Stimulated activated CD8-positive, alpha-beta memory T cell treated with anti-CD3 and anti-CD28 coated beads, Interleukin-15, amount 100 ng/mL, for 1 hour (primary cell): ENCODE measurements at places on chromosomes 4 and X.

DNA sequence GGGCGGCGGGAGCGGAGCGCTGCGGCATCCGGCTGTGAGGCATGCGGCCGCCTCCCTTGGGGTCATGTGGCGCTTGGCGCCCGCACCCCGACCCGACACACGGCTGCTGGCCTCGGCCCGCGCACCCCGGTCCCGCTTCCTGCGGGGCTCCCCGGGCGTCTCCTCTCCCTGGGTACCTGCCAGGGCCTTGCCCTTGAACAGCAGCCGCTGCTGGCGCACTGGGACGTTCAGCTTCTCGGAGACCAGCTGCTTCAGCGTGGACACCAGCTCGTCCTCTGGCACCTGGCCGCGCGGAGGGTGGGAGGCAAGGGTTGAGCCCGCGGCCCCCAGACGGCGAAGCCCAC is 391 bp downstream of the UBL4A start:
- no peak for DNase-seq

GRCh38 chr4:147760176-147760575 is 28.3 kb downstream of the ARHGAP10 start:
- no peak for DNase-seq

DNA sequence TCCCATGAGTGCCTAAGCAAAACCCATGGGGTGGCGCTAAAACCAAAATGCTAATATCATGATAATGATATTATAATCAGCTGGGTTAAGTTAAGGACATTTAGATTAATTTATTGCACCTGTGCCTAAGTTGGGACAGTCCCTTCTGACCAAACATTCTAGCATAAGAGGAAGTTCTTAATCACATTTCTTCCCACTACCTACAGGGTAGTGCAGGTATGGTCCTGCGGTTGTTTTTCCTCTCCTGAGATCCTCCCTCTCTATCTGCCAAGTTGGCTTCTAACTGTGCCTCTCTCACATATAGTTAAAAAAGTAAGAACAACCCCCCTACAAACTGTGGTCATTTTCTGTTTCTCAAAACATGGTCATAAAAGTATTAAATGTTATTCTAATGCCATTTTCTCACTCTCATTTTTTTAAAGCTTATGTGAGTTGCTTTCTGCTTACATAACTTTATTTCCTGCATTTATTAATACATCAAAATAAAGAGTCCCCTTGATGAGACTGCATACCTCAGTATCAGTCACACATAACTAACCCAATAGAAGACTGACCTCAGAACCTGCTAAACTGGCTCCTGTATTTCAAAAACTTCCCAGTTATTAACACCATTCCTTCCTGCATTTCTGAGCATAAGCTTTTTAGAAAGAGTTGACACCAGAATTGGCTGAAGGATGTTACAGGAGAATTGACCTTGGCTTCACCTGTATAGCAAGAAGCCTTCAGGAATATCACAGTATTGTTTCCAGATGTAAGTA is 1332.5 kb downstream of the FSTL5 start:
- DNase-seq, result no peak

DNA sequence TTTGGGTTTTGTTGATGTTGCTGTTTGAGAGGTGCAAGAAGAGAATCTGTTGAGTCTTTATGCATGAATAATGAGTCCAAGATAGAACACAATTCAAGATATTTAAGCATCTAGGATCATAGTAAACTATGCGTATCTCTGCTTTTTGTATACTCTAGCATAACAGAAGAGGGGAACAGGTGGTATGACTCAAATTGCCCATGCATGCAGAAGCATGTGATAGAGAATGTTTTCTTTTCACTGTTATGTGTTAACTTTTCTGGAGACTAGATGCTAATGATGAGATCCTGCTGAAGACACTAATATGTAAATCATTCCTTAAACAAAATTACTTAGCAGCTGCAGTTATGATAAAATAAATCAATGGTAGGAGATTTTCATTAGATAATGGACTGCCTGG is 165.3 kb upstream of the FTHL17 start:
- DNase-seq, result no peak

DNA sequence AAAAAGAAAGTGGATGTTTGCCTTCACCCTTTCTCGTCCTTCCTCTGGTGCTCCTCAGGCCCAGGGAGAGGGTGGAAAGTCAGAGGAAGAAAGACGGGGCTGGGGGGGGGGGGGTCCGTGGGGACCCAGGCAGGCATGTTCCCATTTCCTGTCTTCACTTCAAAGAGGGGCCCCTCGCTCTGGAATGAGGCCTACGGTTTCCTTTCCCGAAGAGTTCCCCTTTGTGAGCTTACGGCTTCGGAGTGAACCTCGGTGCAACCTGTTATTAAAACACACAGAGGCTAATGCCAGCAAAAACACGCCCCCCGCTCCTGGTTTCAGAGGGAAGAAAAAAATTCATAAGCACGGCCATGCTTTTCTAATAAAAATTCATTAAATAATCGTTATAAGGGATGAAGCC is 40.1 kb downstream of the SHOX start:
- DNase-seq, result no peak

- DNase-seq, result no peak
Observed at GRCh38 chr4:38985410-38986100, 46.7 kb downstream of the TMEM156 start.

DNA sequence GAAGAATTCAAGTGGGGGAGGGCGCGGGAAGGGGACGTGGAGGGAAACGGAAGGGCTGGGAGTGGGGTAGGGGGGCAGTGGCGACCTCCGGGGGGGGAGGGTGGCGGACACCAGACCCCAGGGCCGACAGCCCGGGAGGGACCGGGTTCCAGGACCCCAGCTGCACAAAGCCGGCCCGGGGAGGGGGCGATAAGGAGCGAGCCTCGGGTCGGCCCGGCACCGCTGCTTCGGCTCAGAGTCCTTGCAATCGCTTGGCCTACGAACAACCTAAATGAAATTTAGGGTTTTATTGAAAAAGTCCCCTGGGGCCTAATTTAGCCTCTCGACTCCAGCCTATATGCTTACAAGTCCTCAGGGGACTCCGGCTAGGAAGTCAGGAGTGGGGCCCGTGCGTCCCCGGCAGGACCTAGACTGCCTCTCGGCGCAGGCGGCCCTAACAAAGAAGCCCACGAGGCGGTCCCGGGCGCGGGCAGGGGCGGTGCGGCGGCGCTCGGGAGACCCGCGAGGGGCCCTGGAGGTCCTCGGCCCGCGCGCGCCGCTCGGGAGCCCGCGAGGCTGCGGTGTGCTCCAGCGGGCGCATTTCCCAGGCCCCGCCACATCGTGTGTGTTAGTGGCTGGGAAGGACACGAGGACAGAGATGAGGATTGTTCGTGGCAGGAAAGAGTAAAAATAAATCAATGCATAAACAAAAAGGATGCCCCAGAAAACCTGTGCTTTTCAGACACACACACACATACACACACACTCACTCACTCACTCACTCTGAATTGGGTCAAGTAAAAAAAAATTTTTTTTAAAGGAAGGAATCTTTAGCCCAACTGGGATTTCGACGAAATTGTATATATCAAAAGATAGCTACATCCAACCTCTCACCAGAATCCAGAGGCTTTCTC is 70.0 kb downstream of the MGST2 start:
- DNase-seq, result no peak

GRCh38 chr4:20353646-20354045 is 101.9 kb downstream of the SLIT2 start:
- DNase-seq, result no peak

- DNase-seq, result no peak
Observed at GRCh38 chr4:181748581-181748980, 494.6 kb upstream of the TENM3 start.

GRCh38 chr4:61079427-61079826 is 120.7 kb upstream of the ADGRL3 start:
- no peak for DNase-seq

DNA sequence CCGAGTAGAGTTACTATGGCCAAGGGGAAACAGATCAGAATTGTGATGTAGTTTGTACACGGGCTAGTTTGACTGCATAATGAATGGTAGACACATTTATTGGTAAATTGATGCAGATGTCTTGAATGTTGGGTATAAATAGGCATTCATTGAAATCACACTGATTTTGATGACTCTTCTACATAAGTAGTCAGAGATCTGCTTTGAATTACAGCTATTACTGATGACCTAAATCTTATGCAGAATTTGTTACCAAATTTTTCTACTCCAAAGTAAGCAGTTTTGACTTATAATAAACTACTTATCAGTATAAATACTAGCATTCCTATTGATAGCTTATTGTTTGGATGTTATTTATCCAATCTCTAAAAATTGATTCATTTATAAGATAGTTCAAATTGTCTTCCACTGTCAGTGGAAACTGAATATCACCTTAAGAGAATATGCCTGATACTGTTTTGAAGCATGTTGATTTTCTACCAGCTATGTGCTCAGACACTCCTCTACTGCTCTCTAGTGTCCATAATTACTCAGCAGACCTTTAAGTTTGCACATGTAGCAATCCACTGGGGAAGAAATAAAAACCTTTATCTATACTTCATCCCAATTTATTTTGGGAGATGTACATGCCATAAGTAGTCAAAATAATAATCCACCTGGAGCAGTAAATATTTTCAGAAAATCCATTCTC is 120.3 kb downstream of the RASL11B start:
- DNase-seq, result no peak

DNA sequence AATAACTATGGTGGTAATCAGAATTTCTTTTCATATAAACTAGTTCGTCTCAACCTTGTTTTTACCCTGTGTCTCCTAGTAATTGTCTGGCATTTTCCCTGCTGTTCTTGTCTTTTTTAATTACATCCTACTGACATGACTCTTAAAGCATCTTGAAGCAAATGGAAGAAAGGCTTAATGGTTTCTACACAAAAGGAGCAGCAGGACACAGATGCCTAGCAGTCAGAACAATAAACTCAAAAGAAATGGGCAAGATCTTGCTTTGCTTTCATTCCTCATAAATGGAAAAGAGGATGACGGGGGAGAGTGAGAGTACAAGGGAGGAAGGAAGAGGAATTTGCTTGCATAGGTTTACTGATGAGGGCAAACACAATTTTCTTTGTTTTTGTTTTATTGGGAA is 293.2 kb upstream of the EMCN start:
- DNase-seq, result no peak

- DNase-seq, result no peak
Observed at GRCh38 chrX:39764441-39764914, 333.3 kb downstream of the BCOR start.

DNA sequence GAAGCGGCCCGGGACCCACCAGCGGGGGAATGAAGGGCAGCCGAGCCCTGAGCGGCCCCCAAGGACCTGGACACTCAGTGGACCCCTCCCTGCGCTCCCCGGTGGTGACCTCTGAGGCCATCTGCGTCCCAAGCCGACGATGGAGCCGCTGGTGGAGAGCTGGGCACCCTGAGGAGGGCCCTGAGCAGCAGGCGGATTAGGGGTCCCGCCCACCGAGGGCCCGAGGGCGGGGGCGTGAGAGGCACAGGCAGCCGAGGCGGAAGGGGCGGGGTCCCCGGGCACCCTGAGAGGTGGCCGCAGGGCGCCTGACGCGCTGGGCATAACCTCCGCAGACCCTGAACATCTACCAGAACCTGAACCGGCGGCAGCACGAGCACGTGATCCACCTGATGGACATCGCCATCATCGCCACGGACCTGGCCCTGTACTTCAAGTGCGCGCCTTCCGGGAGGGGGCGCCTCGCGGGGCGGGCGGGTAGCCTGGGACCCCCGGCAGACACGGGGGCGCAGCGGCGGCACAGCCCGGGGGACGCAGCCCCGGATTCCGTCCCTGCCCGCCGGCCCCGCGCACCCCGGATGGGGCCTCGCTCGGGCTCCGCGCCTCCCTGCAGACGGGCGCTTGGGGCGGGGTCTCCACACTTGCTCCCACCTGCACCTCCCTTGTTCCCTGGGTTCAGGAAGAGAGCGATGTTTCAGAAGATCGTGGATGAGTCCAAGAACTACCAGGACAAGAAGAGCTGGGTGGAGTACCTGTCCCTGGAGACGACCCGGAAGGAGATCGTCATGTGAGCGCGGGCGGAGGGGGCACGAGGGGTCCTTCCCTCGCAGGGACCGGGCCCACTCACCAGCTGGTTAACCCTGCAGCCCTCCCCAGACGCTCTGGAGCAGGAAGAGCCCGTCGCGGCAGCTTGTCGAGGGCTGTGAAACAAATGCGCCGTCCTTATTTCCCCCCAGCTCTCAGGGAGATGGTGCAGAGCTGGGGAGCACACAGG is 10.3 kb downstream of the ATP5ME start:
- peak; percentile 51 for DNase-seq

DNA sequence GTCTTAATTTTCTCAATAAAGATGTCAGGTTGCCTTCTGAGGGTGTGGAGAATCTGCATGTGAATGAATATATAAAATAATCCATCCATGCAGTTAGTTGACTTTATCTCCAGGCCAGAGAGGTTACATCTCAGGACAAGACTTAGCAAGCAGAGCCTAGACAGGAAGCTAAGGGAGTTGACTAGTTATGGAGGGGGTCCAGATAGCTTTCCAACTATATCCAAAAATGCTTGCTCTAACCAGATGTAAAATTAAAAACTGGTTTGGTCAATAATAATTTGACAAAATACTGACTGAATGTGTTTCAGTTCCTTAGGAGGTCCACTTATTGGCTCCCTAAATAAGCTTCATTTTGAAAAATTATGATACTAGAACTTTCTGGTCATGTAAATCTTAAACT is 101.4 kb downstream of the PAPSS1 start:
- DNase-seq, result no peak

DNA sequence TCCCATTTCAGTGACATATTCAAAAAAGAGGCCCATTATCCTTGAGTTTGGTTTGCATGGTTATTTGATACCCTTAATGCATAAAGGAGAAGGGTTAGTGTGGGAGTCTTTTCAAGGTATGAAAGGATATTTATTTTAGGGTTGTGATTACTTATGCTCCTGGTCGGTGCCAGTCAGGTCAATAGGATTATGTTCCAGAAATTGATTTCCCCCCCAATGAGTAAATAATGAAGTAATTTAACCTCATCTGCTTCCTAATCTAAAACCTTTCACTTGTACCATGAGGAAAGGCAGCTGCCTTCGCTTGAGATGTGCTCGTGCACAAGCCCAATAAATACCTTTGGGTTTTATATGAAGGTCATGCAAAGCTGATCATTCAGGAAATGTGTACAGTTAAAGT is 55.0 kb upstream of the NR0B1 start:
- DNase-seq, result no peak

DNA sequence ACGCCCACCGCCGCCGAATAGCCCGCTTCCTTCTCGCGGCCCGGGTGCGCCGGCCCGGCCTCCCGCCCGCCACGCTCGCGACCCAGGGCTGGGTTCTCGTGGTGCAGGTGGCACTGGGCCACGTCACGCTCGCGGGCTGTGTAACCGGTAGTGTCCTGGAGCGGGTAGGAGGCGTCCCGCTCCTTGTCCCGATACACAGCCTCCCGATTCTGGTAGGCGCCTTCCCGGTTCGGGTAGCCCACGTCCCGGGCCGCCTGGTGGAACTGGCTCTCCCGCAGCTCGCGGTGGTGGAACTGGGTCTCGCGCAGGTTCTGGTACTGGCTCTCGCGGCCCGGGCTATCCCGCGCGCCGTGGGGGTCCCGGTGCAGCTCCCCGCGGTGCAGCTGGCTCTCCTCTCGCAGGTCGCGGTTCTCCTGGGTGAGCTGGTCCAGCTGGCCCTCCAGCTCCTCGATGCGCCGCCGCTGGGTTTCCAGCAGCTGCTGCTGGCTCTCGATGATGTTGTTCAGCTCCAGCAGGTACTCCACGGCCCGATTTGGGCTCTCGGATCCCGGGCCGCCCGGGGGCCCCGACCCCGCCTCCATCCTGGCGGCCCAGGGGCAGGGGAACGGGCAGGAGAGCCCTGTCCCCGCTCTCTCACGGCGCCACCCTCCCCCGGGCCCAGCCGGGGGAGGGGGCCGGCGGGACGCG is 39.3 kb upstream of the IQSEC2 start:
- no peak for DNase-seq
